GM20000 (cell line): ENCODE measurements at places on chromosomes 4 and X.

GRCh38 chr4:8410066-8410625 lies 30.4 kb downstream of the ACOX3 start:
- no peak for DNase-seq

- no peak for DNase-seq
These were observed 97.1 kb downstream of the GPR143 start for GRCh38 chrX:9668537-9668936.

DNA sequence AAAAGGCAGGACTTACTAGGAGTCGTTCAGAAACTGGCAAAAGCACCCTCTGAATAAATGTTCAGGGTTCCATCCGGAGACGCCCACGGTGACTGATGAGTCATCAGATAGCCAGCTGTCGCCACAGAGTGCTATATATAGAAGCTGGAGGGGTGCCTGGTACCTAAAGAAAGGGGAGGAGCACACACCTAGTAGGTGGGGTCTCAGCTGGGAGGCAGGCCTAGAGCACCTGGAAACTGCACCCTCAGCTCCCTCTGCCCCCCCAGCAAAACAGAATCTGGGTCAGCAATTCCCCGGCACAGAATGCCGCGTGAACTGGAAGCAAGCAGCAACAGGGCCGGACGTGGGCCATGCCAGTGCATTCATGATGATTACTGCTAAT lies 242.0 kb downstream of the BCOR start:
- peak; percentile 51 for DNase-seq

GRCh38 chrX:152061557-152061956 lies 76.8 kb downstream of the MAGEA10 start:
- DNase-seq, result no peak

DNA sequence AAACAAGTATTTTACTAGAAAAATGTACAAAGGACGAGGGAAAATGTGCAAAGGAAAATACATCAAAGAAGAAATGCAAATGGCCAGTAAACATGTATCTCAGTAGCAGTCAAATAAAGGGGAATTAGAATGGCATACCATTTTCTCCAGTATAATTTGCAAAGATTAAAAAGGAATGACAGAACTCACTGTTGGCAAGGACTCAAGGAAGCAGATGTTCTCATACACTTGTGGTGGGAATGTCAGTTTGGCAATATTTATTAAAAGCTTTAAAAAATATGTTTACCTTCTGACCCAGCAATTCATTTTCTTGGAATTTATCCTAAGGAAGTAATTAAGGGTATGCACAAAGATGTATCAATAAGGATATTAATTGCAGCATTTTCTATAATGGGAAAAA lies 7.6 kb downstream of the CLCN5 start:
- DNase-seq, result no peak

GRCh38 chr4:69813628-69814027 lies 46.3 kb downstream of the SULT1E1 start:
- DNase-seq, result no peak

- DNase-seq, result no peak
These were observed 20.5 kb upstream of the CD40LG start for GRCh38 chrX:136627409-136627808.

DNA sequence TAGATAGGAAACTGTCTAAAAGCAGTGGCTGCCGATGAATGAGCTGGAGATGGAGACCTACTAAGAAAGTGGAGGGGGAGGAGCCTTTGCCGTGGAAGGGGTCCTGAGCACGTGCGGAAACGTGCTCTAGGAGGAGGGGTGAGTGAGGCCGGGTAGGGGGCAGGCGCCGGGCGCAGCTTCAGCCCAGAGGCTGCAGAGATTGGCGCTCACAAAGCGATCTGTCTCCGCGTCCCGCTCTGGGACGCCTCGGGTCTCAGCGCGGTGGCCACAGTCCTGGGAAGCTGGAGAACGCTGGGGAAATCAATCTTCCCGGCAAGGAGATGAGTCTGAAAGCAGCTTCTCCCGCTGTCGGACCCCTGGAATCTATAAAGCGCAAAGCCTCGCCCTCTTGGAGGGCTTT lies 444 bp upstream of the ARHGAP6 start:
- DNase-seq, result peak; percentile 38
